ENCODE measurements at places on chromosomes 1 and 21.
A peak's percentile ranks its signal among the peaks of the same experiment; 100 is the strongest.

DNA sequence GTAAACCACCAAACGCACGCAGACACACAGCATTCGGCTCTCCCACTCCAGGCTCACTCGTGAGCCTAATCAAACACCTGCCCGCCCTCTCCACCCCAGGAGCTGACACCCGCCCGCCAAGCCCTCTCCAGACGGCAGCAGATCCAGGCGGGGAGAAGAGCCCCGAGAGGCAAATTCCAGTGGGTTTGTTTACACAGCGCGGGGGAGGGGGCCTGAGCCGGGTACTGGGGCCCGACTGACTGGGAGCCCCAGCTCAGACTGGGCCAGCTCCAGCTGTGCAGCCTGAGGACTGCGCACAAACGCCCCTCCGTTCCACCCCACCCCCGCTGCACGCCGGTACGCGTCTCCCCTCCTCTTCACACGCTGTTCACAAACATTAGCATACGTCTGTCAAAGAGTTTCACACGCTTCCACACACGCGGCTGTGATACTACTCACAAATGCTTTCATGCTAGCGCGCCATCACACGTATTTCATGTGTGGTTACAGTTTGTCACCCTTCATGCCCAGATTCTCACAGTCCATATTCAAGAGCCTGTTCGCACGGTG is 1.0 kb upstream of the EFNA1 start:
- DNase-seq = no peak

- DNase-seq = no peak
Measured at GRCh38 chr1:224615861-224616755, at the start of gene CNIH3. Gene CNIH3 (plus strand): TSS chr1:224616317. CDS start chr1:224617175, 858 bp downstream.

DNA sequence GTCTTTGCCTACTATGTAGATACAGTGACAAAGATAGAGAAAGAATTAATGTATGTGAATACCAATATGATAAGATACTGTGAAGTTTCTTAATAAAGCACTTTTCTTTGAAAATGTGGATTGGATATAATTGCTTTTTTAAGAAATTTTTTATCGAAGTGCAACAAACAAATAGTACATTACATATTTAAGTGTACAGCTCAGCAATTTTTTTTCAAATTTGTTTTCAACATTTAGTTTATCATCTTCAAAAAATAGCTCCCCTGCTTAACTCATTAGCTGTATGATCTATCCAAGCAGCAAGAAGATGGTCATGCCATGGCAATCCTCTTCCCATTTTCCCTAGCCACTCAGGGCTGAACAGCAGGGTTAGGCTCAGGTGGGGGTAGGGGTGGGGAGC is 40.5 kb downstream of the NEK7 start:
- no peak for DNase-seq

- no peak for DNase-seq
Measured at GRCh38 chr1:69982992-69983391, 222.4 kb downstream of the LRRC40 start.

GRCh38 chr1:223378754-223379153 is 14.5 kb upstream of the CCDC185 start:
- no peak for DNase-seq

GRCh38 chr1:154736841-154737240 is 128.9 kb upstream of the ADAR start:
- no peak for DNase-seq

GRCh38 chr1:170664828-170665612 is 1.1 kb downstream of the PRRX1 start:
- DNase-seq = no peak

DNA sequence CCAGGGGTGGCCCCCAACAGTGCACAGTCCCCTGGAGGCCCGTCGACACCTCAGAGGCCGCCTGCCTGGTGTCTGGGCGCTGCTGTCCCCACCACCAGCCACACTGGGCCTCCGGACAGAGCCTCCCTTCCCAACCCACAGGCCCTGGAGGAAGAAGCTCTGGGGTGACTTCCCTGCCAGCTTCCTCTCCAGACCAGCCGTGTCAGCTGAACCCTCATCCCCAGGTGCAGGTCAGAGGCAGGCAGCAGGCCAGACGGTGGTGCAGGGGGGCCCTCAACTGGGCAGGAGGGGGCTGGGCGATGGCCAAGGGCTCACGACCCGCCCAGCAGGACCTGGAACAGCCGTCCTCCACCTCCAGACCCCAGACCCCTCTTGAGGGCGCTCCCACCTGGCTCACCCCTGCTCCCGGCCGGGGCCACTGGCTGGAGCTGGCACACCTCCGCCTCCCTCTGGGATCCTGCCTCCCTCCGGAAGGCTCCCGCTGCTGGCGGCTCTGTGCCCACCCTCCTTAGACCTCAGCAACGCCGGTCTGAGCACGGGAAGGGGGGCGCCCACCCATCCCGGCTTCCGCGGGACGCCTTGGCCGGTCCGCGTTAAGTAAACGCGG is 520 bp downstream of the TNFRSF18 start:
- DNase-seq = no peak

GRCh38 chr1:36115200-36115669 is 9.8 kb downstream of the COL8A2 start:
- no peak for DNase-seq

- DNase-seq = no peak
Measured at GRCh38 chr1:12499539-12500240, 118.3 kb downstream of the DHRS3 start.

GRCh38 chr1:50969611-50970508 is at the start of gene CDKN2C:
Gene CDKN2C (plus strand): TSS chr1:50970245. CDS start chr1:50970369, 124 bp downstream.
- peak; percentile 85 for DNase-seq

DNA sequence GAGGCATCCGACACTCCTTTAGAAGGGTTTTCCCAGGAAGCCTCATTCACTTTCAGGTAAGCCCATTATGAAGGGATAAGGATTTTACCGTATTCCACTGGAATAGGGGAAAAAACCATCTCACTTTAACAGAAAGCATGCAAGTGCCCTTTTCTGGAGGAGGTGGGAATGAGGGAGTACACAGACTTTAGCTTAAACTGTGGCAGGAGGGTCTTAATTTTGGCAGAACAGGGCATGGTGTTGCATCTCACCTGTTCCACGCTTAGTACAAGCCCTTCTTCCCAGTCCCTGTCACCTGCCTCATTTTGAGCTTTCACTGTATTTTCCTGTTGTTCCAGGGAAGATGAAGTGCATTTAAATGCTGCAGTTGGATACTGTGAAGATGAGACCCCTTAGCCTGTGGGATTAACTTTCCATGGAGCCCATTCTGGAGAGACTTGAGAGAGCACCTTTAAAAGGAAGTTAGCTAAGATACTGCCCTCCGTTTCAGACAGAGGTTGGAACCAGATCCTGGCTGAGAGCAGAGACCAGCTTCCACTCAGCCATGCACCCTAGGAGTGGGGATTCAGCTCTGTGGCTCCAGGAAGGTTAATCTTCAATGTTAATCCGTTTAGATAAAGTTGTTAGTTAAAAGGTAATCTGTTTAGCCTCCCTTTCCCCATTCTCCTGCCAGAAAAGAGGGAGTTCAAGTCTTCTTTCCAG is 42.6 kb downstream of the PBX1 start:
- DNase-seq = no peak

DNA sequence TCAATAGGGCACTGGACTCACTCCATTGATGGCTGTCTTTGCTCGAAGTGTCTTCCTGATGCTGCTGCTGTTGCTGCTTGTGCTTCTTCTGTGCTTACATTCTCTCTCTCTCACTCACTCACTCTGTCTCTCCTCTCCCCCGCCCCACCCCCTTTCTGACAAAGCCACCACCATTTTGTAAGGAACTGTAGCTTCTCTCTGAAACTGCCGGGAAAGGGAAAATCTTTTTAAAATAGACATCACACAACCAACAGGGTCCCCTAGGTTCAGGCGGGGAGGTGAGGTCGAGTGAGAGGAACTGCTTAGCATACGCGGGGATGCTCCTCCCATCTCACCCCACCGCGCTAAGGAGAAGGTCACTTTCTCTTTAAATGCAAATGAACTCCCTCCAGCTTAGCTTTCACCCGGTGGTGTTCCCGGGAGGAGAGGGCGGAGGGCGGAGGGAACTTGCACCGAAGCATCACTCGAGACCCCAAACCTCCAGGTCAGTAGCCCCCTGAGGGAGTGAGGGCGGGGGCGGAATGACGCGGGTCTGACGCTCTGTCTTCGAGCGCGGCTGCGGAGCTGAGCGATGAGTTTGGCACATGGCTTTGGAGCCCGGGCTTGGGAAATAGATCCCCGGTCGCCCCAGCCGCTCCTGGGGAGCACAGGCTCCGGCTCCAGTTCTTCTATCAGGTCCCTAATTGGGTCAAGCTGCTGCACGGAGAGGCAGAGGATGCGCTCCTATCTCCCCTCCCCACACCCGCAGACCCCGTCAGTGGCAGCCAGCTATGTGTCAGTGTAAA is at the start of gene CCDC28B:
Gene CCDC28B (plus strand): TSS at position 370 of the 785 bp plus-strand sequence. CDS start 1,341 bp downstream, outside the sequence.
- peak; percentile 83 for DNase-seq

DNA sequence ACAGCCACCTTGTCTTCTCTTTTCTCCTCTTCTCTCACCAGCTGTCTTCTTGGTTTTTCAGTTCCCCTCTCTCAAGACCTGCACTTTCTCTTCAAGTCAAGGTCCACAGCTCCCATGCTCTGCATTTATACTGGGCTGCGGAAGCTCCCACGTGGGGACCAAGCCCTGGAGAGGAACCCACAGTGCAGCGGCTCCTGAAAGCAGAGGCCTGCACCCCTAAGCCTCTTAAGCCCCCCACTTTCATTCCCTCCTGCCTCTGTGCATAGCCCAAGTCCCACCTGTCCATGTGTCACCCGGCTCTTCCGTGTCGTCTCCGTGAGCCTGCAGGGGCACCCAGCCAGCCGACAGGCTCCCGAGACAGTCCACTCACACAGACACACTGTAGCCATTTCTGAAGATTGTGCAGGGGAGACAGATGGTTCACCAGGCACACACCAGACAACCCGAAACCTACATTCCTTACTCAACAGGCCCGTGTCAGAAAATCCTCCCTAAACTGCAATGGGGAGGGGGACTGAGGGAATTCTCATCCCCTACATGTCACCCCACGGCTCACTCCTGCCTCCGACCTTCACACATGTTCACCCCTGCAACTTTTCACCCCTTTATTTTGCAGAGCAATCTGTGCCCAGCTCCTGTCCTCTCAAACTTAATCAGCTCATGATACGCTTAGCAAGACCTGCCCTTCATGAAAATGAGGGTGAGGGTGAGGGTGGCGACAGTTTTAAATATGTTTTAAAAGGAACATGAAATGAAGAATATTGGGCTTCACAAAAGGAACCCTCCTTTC is 6.3 kb downstream of the MX2 start:
- DNase-seq = no peak

DNA sequence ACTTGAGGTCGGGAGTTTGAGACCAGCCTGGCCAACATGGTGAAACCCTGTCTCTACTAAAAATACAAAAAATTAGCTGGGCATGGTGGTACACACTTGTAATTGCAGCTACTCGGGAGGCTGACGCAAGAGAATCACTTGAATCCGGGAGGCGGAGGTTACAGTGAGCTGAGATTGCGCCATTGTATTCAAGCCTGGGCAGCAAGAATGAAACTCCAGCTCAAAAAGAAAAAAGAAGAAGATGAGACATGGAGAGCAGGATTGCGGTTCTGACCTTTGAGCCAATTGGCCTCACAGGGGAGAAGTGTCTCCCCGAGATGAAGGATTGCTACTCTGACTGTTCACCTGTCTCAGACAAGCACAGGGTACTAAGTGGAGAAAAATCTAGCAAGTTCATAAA is 6.6 kb downstream of the SCCPDH start:
- DNase-seq = no peak

DNA sequence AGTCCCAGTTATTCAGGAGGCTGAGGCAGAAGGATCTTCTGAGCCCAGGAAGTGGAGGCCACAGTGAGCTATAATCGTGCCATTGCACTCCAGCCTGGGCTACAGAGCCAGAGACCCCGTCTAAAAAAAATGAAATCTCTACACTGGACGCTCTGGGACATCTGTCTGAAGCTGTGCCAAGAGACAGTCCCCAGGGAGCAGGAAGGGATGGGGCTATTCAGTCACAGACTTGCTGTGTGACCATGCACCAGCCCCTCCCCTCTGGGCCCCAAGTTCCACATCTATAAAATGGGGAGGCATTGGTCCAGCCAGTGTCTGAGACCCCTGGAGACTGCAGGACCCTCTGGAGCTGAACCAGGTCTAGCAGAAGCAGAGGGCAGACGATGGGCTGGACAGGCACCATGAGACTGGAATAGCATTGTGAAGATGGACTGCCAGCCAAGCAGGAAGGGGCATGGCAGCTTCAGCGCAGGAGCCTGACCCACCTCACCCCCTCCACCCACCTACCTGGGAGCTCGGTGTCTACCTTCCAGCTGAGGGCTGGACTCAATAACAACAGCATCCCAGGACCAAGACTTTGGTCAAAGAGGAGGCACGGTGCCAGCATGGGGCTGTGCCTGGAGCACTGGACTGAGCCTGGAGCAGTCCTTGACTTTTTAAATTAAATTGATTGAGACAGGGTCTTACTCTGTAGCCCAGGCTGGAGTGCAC is 1.4 kb downstream of the TMEM54 start:
- DNase-seq = no peak

GRCh38 chr1:90821788-90822359 is 104.8 kb upstream of the BARHL2 start:
- no peak for DNase-seq

DNA sequence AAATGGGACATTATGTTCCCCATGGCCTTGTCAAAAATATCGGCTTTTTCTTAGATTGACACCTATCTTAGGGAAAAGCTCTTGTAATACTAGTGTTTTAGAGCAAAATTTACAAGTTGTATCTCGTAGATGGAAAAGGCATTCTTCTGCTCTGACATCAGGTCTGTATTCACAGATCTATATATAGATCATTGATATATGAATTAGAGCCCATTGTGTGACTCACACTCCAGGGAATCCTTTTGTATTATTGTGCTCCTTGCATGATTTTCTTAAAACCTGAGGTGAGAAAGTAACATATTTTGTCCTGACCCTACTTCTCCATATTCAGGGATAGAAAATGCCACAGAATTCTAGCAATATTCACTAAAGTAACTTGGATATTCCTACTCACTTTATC is 1160.8 kb upstream of the B3GALT2 start:
- no peak for DNase-seq

- DNase-seq = no peak
Measured at GRCh38 chr1:29851691-29852090, 615.4 kb downstream of the PTPRU start.

GRCh38 chr1:178353524-178353923 is 143.2 kb downstream of the CLEC20A start:
- no peak for DNase-seq

DNA sequence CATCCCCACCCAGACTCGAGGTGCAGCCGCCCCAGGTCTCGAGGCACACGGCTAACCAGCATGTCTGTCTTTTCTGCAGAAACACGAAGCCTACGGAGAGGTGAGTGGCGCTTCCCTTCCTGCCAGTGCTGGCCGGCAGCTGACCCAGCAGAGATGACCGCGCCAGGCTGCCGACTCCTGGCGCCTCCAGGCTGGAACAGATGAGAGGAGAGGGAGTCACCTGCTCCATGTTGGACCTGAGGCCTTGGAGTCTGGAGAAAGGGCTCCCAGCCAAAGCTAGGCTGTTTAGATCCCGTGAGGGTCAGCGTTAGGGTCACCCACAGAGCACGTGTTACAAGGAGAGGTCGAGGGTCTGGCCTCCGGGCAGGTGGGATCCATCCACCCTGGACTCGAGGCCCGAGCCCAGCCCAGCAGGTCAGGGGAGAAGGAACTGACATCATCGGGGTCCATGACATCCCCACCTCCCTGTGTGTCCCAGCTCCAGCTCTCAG is 14.9 kb downstream of the COL6A2 start:
- DNase-seq = no peak

- DNase-seq = no peak
Measured at GRCh38 chr1:66274634-66275033, 259.3 kb upstream of the SGIP1 start.

GRCh38 chr1:1684031-1684681 is 8.4 kb downstream of the SLC35E2B start:
- no peak for DNase-seq

Measured in ovary (tissue), 10 donors.